ENCODE measurements at places on chromosomes 6 and 20.

- H3K36me3 ChIP-seq: no peaks in the 10 kb centered on the region
- DNase-seq: no peak
- no peak overlapping the region for H3K4me3 ChIP-seq
- H3K27me3 ChIP-seq: no peaks in the 10 kb centered on the region
- H3K27ac ChIP-seq: no peak overlapping the region
These were observed 36.4 kb upstream of the UTRN start for GRCh38 chr6:144248476-144249301.

DNA sequence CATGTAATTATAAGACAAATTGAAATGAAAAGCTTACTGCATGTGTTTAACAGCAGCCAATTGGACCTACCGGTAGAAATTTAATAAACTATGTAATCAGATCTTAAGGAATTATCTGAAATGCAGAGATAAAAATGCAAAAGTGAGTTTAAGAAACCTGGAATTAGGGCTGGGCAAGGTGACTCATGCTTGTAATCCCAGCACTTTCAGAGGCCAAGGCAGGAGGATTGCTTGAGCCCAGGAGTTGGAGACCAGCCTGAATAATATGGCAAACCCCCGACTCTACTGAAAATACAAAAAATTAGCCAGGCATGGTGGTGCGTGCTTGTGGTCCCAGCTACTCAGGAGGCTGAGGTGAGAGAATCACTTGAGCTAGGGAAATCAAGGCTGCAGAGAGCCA is 74.1 kb downstream of the HFE start:
- peaks cover 4% of the 10 kb centered on the region for H3K4me1 ChIP-seq
- no peak for DNase-seq
- H3K36me3 ChIP-seq: no peaks in the 10 kb centered on the region
- H3K27ac ChIP-seq: peak overlapping the region; percentile 88
- H3K27me3 ChIP-seq: no peaks in the 10 kb centered on the region

DNA sequence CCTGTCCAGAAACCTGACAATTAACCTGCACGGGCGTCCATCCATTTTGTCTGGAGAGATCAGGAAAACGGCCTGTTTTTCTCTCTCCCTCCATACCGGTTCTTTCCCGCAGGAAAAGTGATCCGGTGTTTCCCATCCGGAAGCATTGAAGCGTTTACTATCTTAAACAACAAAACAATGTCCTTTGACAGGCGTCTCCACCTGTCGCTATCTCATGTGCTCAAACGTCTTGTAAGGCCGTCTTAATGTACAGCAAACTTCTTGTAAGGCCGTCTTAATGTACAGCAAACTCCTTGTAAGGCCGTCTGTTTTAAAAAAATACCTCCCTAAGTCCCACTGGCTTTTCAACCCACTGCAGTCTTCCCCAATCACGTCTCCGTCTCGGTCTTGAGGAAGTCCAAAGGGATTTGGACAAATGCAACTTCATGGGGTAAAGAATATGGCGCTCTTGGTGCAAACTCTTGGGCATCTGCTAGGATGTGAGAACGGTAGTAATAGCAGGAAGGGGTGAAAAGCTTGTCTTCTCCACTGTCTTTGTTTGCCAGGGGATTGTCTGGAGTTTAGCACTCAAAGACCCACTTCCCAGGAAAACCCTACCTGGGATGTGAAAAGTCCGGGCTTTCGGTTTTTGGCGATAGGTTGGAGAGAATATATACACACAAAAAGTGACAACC is 29.9 kb upstream of the TRIM27 start:
- H3K36me3 ChIP-seq: no peaks in the 10 kb centered on the region
- no peaks in the 10 kb centered on the region for H3K27me3 ChIP-seq
- H3K27ac ChIP-seq: no peak overlapping the region
- peaks cover 4% of the 10 kb centered on the region for H3K4me1 ChIP-seq
- no peak for DNase-seq

GRCh38 chr6:30862156-30862875 is 22.0 kb upstream of the DDR1 start:
- no peak overlapping the region for H3K4me3 ChIP-seq
- H3K27me3 ChIP-seq: no peaks in the 10 kb centered on the region
- DNase-seq: no peak
- H3K27ac ChIP-seq: no peak overlapping the region

DNA sequence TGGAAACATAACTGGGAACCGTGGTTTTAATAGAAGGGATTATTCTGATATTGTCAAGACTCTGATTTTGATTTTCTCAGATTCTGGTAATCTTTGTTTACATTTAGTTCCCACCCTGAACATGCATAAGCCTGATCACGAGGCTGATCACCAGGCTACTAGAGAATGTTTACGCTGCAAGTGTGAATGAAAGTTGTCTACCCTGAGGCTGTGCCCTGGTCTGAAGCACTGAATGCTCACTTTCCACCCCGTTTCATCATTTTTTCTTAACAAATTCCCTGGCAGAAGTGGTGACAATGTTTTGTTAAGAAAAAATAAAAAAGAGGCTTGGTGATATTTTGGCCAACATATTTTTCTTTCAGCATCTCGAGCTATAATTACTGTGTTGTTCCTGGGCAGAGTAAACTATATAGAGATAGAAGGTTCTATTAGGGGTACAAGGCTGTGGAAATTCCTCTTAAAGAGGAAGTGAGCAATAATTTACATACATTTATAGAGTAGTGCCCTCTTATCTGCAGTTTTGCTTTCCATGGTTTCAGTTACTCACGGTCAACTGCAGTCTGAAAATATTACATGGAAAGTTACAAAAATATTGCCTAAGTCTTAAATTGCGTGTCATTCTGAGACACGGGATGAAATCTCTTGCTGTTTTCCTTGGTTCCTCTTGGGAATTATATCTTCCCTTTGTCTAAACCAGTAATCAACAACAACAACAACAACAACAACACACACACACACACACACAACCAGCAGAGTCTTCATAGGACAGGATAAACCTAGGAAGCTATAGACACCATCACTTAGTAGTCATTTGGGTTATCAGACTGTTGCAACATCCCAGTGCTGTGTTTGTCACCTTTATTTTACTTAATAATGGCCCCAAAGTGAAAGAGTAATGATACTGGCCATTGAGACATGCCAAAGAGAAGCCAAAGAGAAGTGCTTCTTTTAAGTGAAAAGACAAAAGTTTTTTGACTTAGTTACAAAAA is 566.6 kb upstream of the CITED2 start:
- no peak overlapping the region for H3K4me3 ChIP-seq
- peaks cover 10% of the 10 kb centered on the region for H3K4me1 ChIP-seq
- H3K27me3 ChIP-seq: no peaks in the 10 kb centered on the region
- no peaks in the 10 kb centered on the region for H3K36me3 ChIP-seq

DNA sequence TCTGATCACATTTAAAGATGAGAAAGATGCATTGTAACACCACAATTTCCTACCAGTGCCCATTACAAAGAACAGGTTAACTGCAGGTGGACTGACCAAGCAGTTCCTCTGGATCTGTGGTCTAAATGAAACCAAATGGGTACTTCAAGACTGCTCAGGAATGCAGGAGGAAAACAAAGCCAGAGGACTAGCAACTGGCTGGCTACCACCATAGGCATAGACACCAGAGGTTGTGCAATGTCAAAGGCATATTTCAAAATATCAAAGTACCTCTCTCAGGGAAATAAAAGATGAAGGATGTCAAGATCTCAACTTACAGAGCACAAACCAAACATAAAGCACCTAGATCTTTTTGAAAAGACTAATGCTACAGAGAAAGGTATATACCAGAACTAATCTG is 65.5 kb downstream of the GMDS start:
- H3K36me3 ChIP-seq: no peaks in the 10 kb centered on the region
- H3K4me3 ChIP-seq: no peak overlapping the region
- H3K27ac ChIP-seq: no peak overlapping the region
- DNase-seq: no peak
- H3K4me1 ChIP-seq: no peaks in the 10 kb centered on the region
- H3K27me3 ChIP-seq: no peaks in the 10 kb centered on the region

DNA sequence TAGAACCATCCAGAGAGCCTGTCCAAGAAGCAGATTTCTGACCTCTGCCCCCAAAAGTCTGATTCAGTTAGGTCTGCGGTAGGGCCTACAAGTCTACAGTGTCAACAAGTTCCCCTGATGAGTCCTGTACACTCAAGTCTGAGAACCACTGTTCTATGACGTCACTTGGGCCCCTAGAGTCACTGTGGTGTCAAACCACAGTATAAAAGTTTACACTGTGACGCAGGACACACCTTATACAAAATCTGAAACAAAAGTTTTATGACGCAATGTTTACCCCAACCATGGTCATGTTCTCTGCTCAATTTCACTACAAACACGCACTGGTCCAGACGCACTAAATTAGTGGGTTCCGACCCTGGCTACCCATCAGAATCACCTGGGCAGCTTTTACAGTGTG is 17.9 kb downstream of the SLA2 start:
- no peak overlapping the region for H3K27ac ChIP-seq
- H3K4me1 ChIP-seq: no peaks in the 10 kb centered on the region
- H3K4me3 ChIP-seq: no peak overlapping the region
- DNase-seq: no peak
- no peaks in the 10 kb centered on the region for H3K27me3 ChIP-seq

DNA sequence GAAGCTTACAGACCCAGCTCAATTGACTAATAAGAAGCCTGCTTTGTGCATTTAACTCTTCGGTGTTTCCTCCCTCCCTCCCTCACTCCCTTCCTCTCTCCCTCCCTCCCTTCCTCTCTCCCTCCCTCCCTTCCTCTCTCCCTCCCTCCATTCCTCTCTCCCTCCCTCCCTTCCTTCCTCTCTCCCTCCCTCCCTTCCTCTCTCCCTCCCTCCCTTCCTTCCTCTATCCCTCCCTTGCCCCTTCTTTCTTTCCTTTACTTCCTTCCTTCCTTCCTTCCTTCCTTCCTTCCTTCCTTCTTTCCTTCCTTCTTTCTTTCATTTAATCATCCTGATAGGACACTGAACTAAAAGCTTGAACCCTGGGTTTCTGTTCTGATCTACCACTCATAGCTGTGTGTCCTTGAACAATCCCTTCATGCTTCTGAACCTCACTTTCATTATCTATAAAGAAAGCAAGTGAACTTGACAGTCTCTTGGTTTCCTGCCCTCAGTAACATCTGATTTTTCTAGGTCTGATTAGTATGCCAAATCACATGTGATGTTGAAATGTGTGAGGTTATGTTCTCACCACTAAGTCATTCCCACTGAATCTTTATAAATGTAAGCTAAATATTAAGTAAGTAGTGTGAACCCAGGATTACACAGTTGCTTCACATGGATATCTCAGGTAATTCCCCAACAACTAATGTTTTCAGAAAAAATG is 132.3 kb upstream of the BMP2 start:
- no peak overlapping the region for H3K27ac ChIP-seq
- H3K4me3 ChIP-seq: no peak overlapping the region
- no peaks in the 10 kb centered on the region for H3K27me3 ChIP-seq
- H3K4me1 ChIP-seq: no peaks in the 10 kb centered on the region
- H3K36me3 ChIP-seq: no peaks in the 10 kb centered on the region

DNA sequence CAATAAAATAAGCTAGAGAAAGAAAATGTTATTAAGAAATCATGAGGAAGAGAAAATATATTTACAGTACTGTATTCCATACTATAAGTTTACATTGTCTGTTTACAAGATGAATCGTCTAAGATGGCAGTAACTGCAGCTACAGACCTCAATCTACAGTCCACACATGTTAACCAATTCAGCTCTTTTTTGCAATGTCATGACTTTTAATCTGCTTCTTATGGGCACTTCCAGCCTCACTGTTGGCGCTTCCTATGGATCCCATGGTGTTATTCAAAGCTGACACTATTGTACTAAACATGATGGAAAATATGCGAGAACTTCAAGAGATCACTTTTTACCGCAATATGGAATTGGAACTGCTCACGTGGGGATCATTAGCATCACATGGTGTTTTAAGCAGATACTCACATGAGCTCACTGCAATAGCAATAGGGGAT is 451.5 kb upstream of the CITED2 start:
- no peak overlapping the region for H3K4me3 ChIP-seq
- no peak overlapping the region for H3K27ac ChIP-seq
- H3K27me3 ChIP-seq: no peaks in the 10 kb centered on the region
- no peaks in the 10 kb centered on the region for H3K36me3 ChIP-seq
- H3K4me1 ChIP-seq: no peaks in the 10 kb centered on the region

- H3K36me3 ChIP-seq: peaks cover 37% of the 10 kb centered on the region
- no peak overlapping the region for H3K4me3 ChIP-seq
- peaks cover 11% of the 10 kb centered on the region for H3K4me1 ChIP-seq
- H3K27me3 ChIP-seq: no peaks in the 10 kb centered on the region
- DNase-seq: no peak
These were observed 3.2 kb downstream of the POLH start for GRCh38 chr6:43579171-43579570.

DNA sequence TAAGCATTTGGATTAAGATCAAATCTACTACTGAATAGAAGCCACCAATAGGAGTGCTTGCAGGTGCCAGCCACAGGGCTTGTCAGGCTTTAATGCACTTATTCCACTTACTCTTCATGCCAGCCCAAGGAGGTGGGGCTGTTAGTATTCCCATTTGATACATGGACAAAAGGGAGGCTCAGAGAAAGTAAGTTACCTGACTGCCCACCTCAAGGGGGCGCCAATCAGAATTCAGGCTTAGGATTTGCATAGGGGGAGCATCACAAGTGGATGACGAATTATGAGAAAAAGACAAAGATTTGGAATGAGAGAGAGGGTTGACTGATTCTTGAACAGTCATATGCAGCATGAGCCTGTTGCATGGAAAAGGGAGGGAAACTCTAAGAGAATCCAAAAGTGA is 188.4 kb upstream of the TSHZ2 start:
- no peak for DNase-seq
- H3K27ac ChIP-seq: no peak overlapping the region
- peaks cover 12% of the 10 kb centered on the region for H3K27me3 ChIP-seq
- H3K36me3 ChIP-seq: no peaks in the 10 kb centered on the region
- no peak overlapping the region for H3K4me3 ChIP-seq
- no peaks in the 10 kb centered on the region for H3K4me1 ChIP-seq

GRCh38 chr6:134035823-134036296 is 16.6 kb downstream of the SLC2A12 start:
- peak; percentile 84 for DNase-seq
- H3K27me3 ChIP-seq: no peaks in the 10 kb centered on the region
- peak overlapping the region; percentile 71 for H3K27ac ChIP-seq
- H3K4me1 ChIP-seq: peaks cover 25% of the 10 kb centered on the region

DNA sequence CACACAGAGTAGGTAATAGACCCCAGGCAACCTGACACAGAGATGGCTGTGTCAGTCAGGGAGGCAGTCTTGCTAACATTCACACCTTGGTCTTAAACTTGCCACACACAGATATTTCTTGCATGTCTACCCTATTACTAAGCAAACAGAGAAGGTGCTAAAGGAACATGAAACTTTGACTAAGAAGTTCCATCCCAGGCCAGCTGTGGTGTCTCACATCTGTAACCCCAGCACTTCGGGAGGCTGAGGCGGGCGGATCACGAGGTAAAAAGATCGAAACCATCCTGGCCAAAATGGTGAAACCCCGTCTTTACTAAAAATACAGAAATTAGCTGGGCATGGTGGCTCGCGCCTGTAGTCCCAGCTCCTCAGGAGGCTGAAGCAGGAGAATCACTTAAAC is 222.4 kb upstream of the JARID2 start:
- no peaks in the 10 kb centered on the region for H3K36me3 ChIP-seq
- H3K4me3 ChIP-seq: no peak overlapping the region
- no peak overlapping the region for H3K27ac ChIP-seq

- peak overlapping the region; percentile 79 for H3K27ac ChIP-seq
- no peak overlapping the region for H3K4me3 ChIP-seq
- peaks cover 39% of the 10 kb centered on the region for H3K4me1 ChIP-seq
- H3K27me3 ChIP-seq: no peaks in the 10 kb centered on the region
These were observed 76.0 kb downstream of the SLX4IP start for GRCh38 chr20:10511170-10511508.

- H3K27me3 ChIP-seq: no peaks in the 10 kb centered on the region
- DNase-seq: no peak
- H3K36me3 ChIP-seq: no peaks in the 10 kb centered on the region
- no peaks in the 10 kb centered on the region for H3K4me1 ChIP-seq
- H3K27ac ChIP-seq: no peak overlapping the region
- H3K4me3 ChIP-seq: no peak overlapping the region
These were observed 165.5 kb upstream of the OPRM1 start for GRCh38 chr6:153873541-153873940.

Data from RWPE2 (cell line).